Kidney (tissue), 22 donors: ENCODE measurements at places on chromosomes 4 and X.

DNA sequence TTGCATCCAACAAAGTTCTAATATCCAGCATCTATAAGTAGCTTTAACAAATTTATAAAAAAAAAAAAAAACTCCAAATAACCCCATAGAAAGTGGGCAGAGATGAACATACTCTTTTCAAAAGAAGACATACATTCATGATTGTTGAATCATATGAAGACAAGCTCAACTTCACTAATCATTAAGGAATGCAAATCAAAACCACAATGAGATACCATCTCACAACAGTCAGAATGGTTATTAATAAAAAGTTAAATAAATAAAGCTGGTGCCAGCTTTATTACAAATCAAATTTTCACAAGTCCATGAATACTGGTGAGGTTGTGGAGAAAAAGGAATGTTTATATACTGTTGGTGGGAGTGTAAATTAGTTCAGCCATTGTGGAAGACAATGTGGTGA, 592.0 kb downstream of the IQCM start:
- no peak for DNase-seq

GRCh38 chrX:120358737-120359456, 3.0 kb upstream of the ATP1B4 start:
- DNase-seq, result peak; percentile 31

DNA sequence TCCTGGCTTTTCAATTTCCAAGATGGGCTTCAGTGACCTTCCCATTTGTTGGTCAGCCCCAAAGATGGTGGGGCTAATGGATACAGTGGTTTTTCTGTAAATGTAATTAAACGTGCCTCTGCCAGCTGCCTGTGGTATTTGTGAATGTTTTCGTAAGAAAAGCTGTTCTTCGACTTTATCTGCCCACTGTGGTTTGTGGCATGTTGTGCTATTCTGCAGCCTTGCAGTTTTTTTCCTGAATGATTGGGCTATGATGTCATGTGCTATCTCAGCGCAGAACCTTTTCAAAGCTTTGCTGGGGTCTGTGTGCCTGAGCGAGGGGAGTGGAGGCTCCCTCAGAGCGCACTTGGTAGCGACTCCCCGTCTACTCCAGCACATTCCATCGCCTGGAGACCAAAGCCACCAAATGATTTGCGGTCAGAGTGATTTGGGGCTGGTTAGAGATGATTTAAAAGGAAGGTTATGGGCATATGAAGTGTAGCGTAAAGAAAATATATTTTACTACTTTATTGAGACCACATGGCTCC, 137.5 kb downstream of the PALLD start:
- no peak for DNase-seq

- DNase-seq, result no peak
These were observed 55.9 kb downstream of the C4orf51 start for GRCh38 chr4:145735827-145736226.

DNA sequence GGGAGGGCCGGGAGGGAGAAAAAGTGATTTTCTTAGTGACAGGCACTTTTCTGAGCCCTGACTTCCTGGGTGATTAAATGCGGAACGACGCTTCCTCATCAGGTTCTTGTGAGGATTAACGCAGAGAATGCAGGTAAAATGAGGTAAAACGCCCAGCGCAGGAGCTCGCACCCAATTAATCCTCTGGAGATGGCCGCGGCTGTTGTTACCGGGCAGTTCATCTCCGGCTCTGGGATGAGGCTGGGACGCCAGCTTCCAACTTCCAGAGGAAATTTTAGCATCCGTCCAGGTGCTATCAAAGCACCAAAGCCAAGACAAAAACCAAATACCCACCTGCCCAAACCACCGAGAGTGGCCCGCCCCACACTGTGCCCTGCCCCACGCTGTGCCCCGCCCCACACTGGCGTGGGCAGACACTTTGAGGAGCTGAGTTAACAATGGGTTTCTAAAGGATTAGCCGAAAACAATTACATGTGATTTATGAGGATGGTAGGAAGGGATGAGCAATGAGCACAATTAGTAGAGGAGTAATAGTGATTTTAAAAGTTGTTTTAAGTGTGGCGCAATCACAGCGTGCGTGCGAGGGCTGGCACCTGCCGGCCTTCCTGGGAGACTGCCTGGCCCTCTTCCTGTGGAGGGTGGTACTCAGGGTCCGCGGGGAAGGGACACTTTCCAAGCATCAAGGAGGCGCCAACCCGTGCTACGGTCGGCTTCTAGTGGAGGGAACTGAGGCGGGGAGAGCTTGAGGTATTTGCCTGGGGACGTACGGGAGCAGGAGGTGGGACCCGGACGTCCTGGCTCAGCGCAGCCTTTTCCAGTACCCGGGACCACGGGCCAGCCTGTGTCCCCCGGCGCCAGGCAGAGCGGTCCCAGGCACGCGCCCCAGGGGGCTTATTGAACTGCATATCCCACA, 41.6 kb upstream of the ADRA2C start:
- peak; percentile 70 for DNase-seq

GRCh38 chr4:152168987-152169616, 366.8 kb downstream of the FBXW7 start:
- no peak for DNase-seq

- no peak for DNase-seq
These were observed 23.3 kb upstream of the CBLL2 start for GRCh38 chrX:22249371-22249770.

GRCh38 chr4:155701827-155702226, 35.2 kb downstream of the GUCY1A1 start:
- no peak for DNase-seq

GRCh38 chrX:123217077-123217476, 33.0 kb downstream of the GRIA3 start:
- DNase-seq, result no peak

DNA sequence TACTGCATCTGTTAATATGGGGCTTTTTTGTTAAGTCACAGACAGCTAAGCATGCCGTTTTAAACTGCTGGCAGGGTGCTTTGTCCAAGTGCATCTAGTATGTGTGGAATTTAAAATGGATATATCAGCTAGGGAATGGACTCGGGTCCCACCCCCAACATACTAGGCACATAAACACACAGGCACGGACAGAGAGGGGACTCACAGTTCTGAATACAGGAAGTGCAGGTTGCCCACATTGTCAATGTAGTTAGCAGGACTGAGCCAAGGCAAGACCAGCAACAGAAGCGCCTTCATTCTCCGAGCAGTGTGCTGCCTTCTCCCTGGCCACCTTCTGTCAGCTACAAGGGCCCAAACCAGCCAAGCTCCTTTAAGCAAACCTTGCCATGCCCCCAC, 33.6 kb downstream of the LNX1 start:
- DNase-seq, result no peak

DNA sequence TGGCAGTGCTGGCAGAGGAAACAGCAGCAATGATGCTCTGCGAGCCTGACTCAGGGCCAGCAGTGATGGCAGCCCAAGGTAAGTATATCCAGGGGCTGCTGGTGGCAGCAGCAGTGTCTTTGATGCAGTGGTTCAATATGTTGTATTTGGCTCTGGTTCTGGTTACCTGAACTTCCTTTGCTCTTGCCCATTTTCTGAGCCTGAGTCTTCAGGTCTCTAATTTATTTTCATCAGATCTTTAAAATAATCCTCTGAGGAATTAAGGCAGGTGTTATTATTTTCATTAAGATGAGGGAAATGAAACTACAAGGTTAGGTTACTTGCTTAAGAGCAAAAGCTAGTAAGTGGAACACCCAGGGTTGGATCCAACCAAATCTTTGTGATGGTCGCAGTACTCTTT, 102.8 kb upstream of the BMP2K start:
- DNase-seq, result no peak

- DNase-seq, result no peak
These were observed 10.4 kb downstream of the RELL1 start for GRCh38 chr4:37675587-37676290.

GRCh38 chrX:51813886-51814460, 70.7 kb downstream of the GSPT2 start:
- no peak for DNase-seq

DNA sequence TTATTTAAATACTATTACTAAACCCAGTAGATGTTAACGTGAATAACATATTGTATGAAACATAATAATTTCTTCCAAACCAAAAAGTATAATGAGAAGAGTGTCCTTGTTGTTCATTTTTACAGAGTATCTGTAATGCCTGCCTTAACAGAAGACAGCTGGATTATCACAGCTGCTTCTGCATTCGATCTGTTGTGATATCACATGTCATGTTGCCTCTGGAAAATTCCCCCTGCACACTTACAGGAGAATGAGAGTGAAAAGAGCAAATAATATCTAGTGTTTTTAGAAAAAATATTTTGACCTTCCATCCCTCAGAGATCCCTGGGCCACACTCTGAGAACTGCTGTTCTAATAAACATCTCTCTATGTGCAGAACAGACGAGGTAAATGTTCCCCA, 240.1 kb upstream of the NOCT start:
- DNase-seq, result no peak

DNA sequence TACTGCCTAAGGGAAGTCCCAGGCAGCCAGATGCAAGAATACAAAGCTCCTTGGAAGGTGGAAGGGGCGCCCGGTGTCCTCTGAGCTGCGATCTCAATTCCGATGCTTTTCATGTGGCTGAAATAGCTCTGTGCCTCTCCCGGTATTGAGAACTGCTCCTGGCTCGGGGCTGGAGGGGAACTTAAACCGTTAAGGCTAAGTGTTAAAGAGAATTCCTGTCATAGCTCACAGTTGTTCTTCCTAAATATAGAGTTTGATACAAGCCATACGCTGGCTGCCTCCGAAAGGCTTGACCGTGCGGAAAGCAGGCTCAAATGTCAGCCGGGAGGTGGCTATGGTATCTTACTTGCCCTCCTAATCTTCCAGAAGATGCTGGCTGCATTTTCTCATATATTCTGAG, at the start of gene SMPX:
SMPX (minus strand) TSS at position 157 of the 400 bp plus-strand sequence. CDS start 3,826 bp downstream, outside the sequence.
- DNase-seq, result no peak

GRCh38 chr4:110620691-110621327, 2.1 kb downstream of the PITX2 start:
- peak; percentile 66 for DNase-seq

GRCh38 chrX:150903110-150903508, 4.6 kb upstream of the CD99L2 start:
- no peak for DNase-seq

DNA sequence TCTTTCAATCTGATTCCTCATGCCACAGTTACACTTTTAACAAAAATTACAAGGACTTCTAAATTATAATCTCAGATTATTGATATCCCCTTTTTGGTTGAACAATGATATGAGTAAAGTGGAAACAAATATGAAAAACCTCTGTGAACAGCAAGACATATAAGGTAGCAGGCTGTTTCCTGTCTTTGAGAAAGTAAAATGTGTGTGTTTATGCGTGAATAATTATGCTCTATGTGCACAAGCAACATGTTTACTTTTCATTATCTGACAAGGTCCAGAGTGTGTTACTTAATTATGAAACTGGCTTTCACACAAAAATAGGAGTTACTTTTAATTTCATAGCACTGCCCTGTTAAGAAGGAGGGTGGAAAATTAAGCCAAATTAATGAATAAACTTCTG, 43.1 kb downstream of the DDIT4L start:
- no peak for DNase-seq

GRCh38 chr4:12446657-12447185, 1018.0 kb upstream of the HS3ST1 start:
- DNase-seq, result peak; percentile 42

DNA sequence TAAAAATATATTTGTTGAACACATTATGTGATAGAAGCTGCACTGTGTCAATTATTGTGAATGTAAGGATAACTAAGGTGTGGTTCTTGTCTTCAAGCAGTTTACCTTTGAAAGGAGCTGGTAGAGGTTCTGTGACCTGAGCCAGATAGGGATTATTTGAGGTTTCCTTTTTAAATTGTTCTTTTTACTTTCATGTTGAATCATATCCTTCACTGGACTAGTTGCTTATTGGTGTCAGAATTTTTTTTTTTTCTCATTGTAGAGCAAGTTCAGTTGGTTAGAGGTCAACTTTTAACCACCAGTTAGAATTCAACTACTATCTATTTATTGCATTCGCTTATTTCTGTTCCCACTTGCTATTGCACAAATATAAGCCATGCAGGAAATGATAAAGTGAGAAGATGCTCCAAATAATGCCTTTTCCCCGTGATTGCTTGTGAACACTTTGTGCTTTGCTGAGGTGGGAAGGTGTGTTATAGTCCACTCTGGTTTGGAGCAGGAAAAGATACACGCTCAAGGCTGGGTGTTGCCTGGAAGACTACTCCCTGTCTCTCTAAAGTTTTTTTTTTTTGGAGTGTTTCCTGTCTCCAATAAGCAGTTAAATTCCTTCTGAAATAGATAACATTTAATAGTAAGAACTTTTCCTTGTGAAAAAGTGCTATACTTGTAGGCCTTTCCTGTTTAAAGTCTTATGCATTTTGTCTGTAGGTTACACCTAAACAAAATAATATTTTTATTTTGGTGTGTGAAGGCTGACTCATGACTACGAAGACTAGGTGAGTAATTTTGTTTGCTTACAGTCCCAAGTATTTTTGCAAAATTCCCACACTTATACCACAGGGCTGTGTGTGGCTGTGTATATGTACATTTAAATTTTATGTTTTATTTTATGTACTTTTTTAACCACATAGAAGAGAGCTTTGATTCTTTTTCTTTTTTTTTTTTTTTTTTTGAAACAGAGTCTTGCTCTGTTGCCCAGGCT, 83.8 kb upstream of the LCORL start:
- DNase-seq, result no peak

DNA sequence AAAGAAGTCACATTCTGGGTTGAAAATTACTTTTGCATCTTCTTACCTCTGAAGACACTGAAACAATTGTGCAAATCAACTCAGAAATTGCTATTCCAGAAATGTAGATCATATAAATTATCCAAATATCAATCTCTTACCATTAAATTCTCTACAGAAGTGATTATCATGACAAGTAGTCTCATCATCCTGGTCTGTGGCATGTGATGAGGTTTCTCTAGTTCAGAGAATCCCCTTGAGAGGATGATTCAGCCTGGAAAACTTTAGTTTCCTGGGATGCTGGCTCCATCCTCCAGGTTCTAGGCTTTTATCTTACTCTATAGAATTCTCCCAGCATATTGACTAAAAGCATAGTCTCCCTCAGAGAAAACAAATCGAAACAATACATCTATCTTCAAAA, 76.2 kb upstream of the S100G start:
- DNase-seq, result no peak

DNA sequence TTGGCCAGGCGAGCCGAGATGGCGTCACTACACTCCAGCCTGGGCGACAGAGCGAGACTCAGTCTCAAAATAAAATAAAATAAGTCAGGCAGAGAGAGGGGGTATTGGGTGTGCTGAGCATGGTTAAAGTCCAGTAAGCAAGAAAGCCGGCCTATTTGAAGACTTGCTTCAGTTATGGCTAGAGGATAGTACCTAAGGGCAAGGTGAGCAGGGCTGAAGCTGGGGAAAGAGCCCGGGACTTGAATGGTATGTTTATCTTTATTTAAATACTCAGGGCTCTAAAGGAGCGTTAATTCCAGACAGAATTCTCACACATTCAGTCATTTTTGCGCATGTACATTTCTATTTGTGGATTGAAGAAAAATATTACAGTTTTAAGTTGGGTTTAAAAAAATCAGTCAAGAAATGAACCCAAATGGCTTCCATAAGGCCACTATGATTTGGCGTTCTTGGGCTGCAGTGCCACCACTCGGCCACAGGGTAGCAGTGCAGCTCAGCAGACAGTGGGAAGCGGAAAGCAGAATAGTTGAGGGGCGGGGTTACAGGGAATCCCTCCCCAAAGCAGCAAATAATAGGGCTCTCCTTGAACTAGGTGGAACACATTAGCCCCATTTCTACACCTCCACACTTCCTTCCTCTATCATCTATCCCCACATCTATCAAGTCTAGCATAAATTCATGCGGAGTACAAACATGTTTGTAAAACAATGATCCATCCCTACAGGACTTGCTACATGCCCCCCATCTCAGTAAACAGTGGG, 37.2 kb upstream of the SH3D19 start:
- DNase-seq, result peak; percentile 92
